ENCODE measurements at places on chromosomes 2 and 18. TPM values are rescaled to one million over a fixed set of nuclear protein-coding genes. Genes with fewer than 3 reads are reported as not detected.

DNA sequence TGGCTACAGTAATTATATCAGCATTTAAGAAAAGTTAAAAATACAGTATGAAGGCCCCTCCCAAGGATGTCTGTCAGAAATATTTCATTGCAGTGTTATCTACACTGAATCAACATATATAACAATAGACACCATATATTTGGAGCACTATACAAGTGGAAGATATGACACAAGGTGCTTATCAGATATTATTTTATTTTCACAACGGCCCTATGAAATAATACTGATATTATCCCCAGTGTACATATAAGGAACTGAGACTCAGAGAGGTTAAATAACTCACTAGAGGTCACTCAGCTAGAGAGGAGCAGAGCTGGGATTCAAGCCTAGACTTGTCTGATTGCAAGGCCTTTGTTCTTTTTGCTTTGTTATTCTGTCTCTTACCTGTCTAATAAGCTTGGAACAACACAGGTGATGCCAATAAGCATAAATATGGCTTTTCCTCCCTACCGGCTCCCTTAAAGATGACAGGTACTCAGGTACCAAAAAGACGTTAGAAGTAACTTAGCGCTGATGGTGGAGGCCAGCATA, 4.7 kb upstream of the SLC40A1 start:
- no peak for DNase-seq

GRCh38 chr2:46053564-46053963, 243.6 kb upstream of the EPAS1 start:
- DNase-seq, result no peak

GRCh38 chr2:11987151-11987550, 240.7 kb downstream of the LPIN1 start:
- no peak for DNase-seq

- DNase-seq, result no peak
Observed at GRCh38 chr2:100068395-100068794, 74.0 kb downstream of the AFF3 start.

- no peak for DNase-seq
Observed at GRCh38 chr18:10559553-10560451, 34.0 kb downstream of the NAPG start.

GRCh38 chr2:42425697-42426096, 64.7 kb upstream of the COX7A2L start:
- DNase-seq, result no peak

- no peak for DNase-seq
Observed at GRCh38 chr2:100891906-100892642, 72.1 kb downstream of the NPAS2 start.

DNA sequence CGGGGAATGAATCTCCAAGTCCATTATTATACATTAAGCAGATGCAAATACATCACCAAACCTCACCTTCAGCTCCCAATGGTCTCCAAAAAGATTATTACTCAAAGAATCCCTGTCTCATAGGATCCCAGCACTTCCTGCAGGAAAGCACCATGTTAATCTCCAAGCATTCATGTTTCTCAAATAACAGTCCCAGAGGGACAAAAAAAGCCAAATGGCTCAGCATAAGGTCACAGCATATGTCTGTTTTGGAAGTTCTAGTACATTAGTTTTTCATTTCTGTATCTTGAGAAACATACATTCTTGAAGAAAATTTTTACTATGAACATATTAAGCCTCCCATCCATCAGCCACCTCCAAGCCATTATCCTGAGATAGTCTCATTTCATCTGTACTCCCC, 103.3 kb downstream of the METTL4 start:
- no peak for DNase-seq

DNA sequence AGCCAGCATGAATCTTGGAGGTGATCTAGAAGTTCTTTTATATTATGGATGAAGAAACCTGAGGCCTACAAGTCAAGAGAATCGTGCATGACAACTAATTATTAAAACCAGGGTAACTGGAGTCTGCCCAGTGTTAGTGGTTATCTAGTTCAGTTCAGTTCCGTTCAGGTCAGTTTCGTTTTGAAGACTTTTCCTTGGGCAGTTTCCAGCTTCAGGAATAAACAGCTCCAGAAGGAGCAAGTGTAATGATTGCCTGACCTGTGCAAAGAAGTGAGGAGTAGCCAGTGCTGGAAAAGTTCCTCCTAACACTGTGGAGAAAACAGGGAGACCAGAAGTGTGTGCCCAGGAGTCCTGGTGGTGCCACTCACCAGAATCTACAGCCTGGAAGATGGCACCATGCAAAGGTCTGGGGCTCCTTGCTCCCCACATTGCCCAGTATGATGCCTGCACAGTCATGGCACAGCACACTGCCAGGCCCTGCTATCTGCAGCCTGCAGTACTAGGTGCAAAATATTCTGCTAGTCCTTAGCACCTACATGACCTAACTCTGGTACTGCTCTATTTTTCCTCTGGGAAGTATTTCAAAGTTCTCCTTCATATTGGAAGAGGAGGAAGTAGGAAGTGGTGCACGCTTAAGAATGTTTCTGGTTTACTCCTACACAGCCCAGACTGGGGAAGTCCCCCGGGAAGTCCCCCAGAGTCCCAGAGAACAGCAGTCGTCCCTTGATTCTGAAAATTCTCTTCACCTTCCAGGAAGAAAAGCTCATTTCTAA, 65.8 kb downstream of the SUMO1 start:
- DNase-seq, result no peak

DNA sequence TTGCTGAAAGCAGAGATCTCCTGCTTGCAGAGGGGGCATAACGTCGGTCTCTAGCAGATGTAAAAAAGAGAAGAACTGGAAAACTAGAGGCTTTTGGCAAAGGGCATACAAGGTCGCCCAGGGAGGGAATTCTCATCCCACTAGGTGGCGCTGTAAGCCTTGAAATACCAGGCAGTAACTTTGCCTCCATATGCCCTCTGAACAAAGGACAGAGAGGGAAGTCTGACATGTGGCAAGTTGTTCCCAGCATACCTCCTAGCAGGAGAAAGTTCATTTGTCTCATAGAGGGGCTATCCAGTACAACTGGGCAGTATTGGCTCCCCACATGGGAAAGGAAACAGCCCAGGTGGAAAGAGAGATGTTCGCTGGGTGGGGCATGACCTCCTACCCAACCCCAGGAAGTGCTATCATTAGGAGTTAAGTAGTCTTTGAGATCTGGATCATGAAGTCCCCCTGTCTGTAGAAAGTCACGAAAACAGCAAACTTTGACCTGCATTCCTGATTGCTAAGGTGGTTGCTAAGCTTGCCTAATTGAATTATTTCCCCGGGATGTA, 39.9 kb downstream of the STK17B start:
- DNase-seq, result peak; percentile 52

Gene CAPN10
- 63.7 TPM for total RNA-seq

Gene GREB1
- total RNA-seq, result 4.1 TPM

Gene TXNDC2
- not detected for total RNA-seq

Gene RAB11FIP5
- 5.1 TPM for total RNA-seq

Gene POTEC
- not detected for total RNA-seq

Gene C1D
- 9.1 TPM for total RNA-seq
